ENCODE measurements at places on chromosomes 7 and 10. TPM values are rescaled to one million over a fixed set of nuclear protein-coding genes. Genes with fewer than 3 reads are reported as not detected.

PCBD1 gene
- 32.8 TPM for total RNA-seq

LIPK gene
- total RNA-seq = not detected

ZPBP gene
- not detected for total RNA-seq

- DNase-seq = no peak
Observed at GRCh38 chr7:155183655-155184054, 113.5 kb downstream of the HTR5A start.

DNA sequence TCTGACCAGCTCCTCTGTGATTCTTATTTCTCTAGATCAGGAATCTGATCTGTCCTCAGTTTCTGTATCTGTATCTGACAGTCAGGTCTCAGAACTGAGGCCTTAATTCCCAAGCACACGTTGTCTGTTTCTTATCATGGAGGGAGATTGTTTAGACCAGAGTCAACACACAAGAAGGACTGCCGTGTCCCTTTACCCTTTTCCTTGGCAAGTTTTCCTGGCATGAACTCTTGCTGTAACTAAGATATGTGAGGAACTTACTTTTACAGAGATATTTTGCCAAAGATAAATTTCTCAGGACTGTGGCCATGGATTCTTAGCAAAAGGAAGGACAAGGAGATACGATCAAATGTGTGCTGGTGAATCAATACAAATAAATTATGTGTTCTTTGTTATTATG lies 181.0 kb downstream of the SORCS3 start:
- no peak for DNase-seq

GRCh38 chr7:22604246-22604645 lies 104.3 kb upstream of the STEAP1B start:
- no peak for DNase-seq

- DNase-seq = no peak
Observed at GRCh38 chr7:142461437-142461836, 203.6 kb upstream of the PRSS58 start.

- no peak for DNase-seq
Observed at GRCh38 chr7:113628948-113629847, 289.6 kb downstream of the PPP1R3A start.

DNA sequence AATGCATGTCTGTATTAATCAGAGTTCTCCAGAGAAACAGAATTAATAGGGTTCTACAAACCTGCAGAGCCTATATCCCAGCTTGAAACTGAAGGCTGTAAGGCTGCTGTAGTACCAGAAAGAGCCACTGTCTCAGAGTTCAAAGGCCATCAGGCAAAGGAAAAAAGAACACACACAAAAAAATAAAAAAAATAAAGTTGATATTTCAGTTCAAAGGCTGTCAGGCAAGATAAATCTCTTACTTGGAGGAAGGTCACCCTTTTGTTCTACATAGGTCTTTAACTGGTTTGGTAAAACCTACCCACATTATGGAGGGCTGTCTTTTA lies 12.0 kb upstream of the TMEM26 start:
- no peak for DNase-seq
